ENCODE measurements at places on chromosomes 12 and 14.

GRCh38 chr12:99974146-99974545 lies 10.6 kb downstream of the ANKS1B start:
- DNase-seq: no peak

- no peak for DNase-seq
These were observed 128.4 kb upstream of the NCOR2 start for GRCh38 chr12:124695861-124696260.

GRCh38 chr14:90045616-90046015 lies 16.2 kb upstream of the KCNK13 start:
- no peak for DNase-seq

GRCh38 chr12:46677749-46678148 lies 148.0 kb downstream of the SLC38A4 start:
- DNase-seq: no peak

GRCh38 chr14:75119056-75119455 lies 7.8 kb downstream of the NEK9 start:
- DNase-seq: no peak

GRCh38 chr14:30500222-30500621 lies 58.7 kb upstream of the G2E3 start:
- no peak for DNase-seq

DNA sequence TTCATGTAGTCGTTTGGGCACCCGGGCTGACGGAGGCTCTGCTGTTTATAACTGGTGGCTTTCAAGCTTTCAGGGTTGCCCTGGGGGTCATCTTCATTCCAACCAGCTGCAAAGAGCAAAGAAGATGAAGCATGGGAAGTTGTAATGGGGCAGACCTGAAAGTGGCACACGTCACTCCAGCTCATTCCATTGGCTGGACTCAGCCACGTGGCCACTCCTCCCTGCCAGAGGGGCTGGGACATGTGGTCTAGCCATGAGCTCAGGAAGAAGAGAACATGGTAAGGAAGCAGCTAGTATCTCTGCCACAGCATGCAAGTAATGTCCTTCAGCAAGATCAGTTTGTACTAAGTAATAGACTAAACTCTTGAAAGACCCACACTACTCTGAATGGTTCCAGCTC lies 51.7 kb upstream of the FERMT2 start:
- no peak for DNase-seq

GRCh38 chr14:90193925-90194324 lies 62.4 kb upstream of the PSMC1 start:
- DNase-seq: no peak

GRCh38 chr12:50192908-50193307 lies 25.7 kb upstream of the CERS5 start:
- DNase-seq: no peak

GRCh38 chr12:1606021-1606622 lies 11.7 kb upstream of the FBXL14 start:
- peak; percentile 95 for DNase-seq

DNA sequence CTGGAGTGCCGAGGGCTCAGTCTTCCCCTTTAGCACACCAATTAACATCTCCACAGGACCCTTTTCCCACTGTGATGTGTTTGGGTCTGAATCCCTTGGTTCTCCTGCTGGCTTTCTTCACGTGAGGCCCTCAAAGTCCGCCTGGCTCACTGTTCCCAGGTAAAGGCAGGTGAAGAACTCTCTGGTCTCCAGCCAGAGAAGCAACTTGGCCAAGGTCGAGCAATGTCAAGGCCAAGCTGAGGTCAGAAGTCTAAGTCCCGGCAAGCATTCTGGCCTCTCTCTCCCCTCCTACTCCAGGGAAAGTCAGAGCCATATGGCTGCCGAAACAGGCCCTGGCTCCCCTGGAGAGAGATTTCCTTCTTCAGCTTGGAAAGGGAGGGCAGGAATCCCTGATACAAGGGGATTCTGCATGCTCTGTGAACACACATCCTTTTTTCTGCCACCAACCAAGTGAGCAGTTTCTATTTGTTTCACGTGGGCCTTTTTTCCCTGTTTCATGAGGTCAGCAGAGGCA lies 61.4 kb upstream of the ESRRB start:
- DNase-seq: no peak

GRCh38 chr14:102885737-102886447 lies 36.6 kb upstream of the AMN start:
- DNase-seq: no peak

Measured in suprapubic skin (tissue), 4 donors.